Renal cortex interstitium (tissue), 15 donors: ENCODE measurements at places on chromosomes 6 and 20.

DNA sequence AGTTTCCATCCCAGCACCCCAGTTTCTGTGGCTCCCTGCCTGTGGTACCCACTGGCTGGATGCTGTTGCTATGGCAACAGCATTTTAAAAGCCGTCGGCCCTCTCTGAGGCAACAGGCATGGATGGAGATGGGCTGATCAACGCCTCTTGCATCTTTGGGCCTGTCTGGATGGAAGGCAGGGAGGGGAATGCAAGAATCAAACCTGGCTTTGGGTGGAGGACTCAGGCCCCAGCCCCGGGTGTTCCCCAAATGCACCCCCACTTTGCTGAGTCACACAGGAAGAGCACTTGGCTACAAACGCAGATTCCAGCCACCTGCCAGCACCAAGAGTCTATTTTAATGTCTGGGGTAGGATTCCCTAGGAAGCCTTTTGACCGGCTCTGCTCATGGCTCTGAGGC, 45.7 kb upstream of the TGM2 start:
- no peak for DNase-seq

DNA sequence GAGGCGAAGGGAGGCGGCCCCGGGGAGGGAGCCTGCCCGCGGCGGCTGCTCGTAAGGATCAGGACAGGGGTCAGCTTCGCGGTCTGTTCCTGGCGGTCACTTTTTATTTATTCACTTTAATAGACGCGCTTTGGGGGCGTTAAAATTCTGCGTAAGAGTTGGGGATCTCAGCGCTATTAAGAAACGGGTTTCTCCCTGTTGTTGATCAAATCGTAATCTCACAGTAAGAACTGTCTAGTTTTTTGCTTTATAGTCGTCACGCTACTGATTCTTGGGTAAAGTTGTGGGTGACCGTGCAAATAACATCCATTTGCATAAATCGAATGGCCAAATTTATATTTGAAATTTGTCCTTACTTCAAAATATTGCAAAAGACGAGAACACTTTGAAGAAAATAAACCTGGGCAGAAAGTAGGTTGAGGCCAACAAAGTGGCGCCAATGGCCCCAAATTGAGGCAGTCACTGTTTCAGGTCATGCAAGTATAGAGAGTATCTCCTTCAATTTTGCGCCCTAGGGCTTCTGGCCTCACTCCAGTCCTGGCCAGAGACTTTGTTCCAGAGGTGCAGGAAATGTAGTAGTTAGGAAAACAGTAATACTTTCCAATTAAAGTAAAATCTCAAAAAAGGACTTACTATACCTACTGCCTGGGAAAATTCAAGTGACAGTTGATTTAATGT, 963 bp upstream of the RMND1 start:
- DNase-seq: no peak

GRCh38 chr6:16487996-16488674, 249.7 kb downstream of the GMPR start:
- DNase-seq: no peak

DNA sequence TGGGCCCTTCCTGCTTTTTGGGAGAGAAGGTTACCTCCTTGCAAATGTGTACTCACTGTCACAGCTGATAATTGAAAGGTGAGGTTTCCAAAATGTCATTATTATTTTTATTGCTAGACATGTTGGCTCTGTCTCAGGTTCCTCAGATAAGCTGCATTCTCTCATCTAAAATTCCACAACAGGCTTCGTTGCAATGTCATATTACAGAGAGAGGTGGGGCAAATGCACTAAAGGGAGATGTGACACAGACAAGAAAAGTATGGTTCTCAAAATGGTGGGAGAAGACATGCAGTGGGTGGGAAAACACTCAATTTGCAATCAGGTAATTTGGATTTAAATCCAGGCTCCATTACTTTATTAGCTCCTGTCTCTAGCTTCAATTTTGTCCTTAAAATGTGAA, 256.4 kb upstream of the POU3F2 start:
- no peak for DNase-seq
